ENCODE measurements at places on chromosomes 2 and 18. TPM values are rescaled to one million over a fixed set of nuclear protein-coding genes. Genes with fewer than 3 reads are reported as not detected.
A peak's percentile ranks its signal among the peaks of the same experiment; 100 is the strongest.

Gene HMSD
- total RNA-seq: not detected

Gene NEMP2
- total RNA-seq: 3.2 TPM

Gene SCN9A
- 4.5 TPM for total RNA-seq

Gene ANKRD29
- 5.6 TPM for total RNA-seq

Gene ANKRD30BL
- total RNA-seq: not detected

Gene KIDINS220
- 113 TPM for total RNA-seq

Gene COLEC11
- 9.4 TPM for total RNA-seq

DNA sequence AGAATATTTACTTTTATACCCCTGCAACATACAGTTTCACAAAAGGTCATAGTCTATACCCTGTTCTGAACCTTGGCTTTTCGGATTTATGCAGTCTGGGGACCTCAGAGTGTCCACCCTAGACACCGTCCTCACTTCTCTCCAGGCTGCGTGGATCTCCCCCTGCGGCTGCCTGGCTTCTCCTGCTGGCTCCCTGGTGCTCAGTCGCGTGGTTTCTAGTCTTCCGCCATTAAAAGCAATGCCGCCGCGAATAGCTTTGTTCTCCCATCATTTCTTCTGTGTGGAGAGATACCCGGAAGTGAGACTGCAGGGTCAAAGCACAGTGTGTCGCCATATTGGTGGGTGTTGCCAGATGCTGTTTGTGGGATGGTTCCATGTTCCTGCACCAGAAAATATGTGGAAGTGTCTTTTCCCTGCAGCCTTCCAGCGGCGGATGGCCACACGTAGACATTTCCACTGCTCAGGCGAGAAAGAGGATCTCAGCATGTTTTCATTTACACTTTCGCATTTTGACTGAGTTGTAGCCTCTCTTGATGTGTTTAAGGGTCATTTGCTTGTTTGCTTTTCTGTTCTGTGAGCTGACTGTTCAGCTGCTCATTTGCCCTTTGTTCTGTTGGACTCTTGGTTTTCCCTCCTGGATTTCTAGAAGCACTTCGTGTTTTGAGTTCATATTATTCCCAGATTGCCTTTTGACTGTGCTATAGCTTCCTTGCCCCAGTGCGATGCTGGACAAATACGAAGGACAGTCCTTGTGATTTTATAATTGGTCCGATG, 22.9 kb upstream of the ASB1 start:
- peaks cover 5% of the 10 kb centered on the region for H3K36me3 ChIP-seq
- H3K4me3 ChIP-seq: no peak overlapping the region
- peaks cover 19% of the 10 kb centered on the region for H3K4me1 ChIP-seq
- DNase-seq: no peak
- H3K27me3 ChIP-seq: no peaks in the 10 kb centered on the region
- H3K27ac ChIP-seq: no peak overlapping the region

- no peaks in the 10 kb centered on the region for H3K36me3 ChIP-seq
- DNase-seq: no peak
- no peak overlapping the region for H3K27ac ChIP-seq
- no peaks in the 10 kb centered on the region for H3K4me1 ChIP-seq
- H3K4me3 ChIP-seq: no peak overlapping the region
- no peaks in the 10 kb centered on the region for H3K27me3 ChIP-seq
Observed at GRCh38 chr2:49937432-49937831, 783.1 kb upstream of the FSHR start.

GRCh38 chr18:75844146-75844545, 416.6 kb upstream of the SMIM21 start:
- no peak for DNase-seq
- H3K27ac ChIP-seq: no peak overlapping the region
- H3K36me3 ChIP-seq: no peaks in the 10 kb centered on the region

DNA sequence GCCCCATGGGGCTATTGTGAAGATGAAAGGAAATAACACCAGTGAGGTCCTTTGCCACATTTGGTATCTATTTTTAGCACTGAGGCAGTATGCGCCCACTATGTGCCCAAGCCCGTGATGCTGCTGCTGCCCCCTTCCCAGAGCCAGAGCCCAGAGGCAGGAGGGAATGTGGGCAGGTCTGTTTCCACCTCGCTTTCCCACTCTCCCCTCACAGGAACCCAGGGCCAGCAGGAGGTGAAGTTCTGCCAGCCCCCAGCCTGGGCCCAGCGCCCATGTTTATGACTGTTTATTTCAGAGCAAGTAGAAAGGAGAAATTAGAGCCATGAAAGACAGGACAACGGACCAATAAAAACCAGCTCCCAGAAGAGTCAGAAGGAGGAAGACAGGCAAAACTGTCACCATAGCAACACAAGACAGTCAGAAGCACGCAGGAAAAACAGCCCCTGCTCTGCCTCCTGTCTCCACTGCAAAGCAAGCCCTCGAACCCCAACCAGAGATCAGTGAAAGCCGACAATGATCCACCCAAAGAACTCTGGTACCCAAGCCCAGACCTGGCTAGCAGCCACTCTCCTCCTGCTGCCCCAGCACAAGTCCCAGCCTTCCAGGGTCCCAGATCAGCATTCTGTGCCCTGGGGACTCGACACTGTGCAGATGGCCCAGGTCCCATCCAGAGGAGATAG, 1.4 kb downstream of the CYRIA start:
- H3K4me3 ChIP-seq: peak overlapping the region; percentile 85
- H3K27ac ChIP-seq: peak overlapping the region; percentile 76
- peaks cover 12% of the 10 kb centered on the region for H3K4me1 ChIP-seq
- DNase-seq: no peak
- no peaks in the 10 kb centered on the region for H3K27me3 ChIP-seq

DNA sequence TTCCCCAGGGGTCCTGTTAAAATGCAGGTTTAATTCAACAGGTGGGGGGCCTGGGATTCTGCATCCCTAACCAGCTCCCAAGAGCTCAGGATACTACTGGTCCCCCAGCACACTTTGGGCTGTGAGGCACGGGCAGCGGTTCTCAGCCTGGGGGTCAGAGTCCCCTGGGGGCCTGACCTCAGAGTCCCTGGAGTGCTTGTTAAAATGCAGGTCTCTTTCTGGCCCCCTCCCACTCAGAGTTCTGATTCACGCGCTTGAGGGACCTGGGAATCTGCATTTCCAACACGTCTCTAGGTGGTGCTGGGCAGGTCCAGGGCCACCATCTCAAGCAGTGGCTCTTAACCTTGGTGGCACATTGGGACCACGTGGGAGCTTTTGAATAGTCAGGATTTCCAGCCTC, 2.8 kb upstream of the OTOS start:
- H3K4me3 ChIP-seq: no peak overlapping the region
- no peaks in the 10 kb centered on the region for H3K27me3 ChIP-seq
- no peak overlapping the region for H3K27ac ChIP-seq
- peaks cover 6% of the 10 kb centered on the region for H3K4me1 ChIP-seq

Data from thoracic aorta (tissue), 2 donors.